ENCODE measurements at places on chromosomes 5 and 9.

GRCh38 chr9:125568621-125569020 lies 138.4 kb downstream of the MAPKAP1 start:
- DNase-seq = no peak

GRCh38 chr9:122031776-122032175 lies 61.3 kb downstream of the TTLL11 start:
- no peak for DNase-seq

DNA sequence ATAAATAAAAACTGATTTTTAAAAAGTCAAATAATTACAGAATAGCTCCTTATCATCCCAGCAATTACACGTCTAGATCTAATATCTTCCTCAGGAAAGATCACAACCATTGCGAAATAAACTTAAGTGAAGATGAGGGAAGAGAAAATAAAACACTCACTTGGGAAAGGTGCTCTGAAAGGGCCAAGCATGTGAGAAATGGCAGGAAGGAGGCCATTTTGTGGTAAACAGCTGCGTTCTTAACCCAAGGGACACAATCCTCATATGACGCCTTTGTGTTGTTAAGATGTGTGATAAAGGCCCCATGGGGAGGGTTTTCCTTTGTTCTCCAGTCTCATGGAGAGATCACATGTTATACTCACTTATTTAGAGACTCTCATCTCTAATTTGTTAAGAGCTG lies 32.5 kb downstream of the JAKMIP2 start:
- DNase-seq = no peak

- DNase-seq = no peak
Measured at GRCh38 chr9:16070455-16071145, 517.8 kb downstream of the CCDC171 start.

- no peak for DNase-seq
Measured at GRCh38 chr9:127828262-127829031, 25.8 kb downstream of the FPGS start.

DNA sequence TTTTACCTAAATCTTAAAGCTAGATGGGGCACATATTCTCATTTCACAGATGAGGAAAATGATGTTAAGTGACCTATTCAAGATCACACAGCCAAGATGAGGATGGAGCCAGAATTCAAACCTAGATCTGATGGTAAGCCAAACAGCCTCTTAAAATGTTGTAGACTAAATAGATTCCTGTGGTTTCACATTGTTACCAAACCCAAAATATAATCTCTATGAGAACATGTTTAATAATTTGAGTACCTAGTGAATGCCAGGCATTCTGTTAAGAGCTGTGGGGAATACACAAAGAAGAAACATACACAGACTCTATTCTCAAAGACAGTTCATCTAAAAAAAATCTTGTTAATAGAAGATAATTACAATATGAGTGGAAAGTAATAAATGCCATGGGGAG lies 25.2 kb downstream of the HOMER1 start:
- no peak for DNase-seq

- DNase-seq = no peak
Measured at GRCh38 chr5:142304013-142304701, 20.7 kb downstream of the SPRY4 start.

DNA sequence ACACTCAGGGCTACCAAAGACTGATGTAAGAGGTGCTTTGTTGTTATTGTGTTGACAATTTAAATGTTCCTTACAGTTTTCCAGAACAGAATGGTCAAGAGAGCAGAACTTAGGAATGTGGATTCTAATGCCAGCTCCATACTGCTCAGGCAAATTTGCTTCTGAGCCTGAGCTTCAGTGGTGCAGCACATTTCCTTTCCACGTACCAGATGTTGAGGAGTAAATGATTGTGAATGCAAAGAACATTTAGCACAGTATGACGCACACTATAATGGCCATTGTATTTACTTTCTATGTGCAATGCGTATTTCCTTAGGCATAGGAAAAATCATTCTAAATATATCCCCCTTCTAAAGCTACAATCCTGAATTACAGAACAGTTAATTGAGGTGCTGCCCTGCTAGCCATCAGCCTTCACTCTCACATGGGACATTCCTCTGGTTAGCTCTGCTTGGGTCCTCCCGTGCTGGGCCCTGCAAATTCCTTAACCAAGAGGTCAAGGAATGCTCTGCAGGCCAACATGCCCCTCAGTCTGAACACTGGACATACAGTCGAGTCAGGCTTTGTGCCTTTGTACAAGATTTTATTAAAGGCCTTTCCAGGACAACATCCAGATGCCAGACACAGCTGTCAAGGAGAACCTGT lies 21.1 kb upstream of the TMEM174 start:
- no peak for DNase-seq

DNA sequence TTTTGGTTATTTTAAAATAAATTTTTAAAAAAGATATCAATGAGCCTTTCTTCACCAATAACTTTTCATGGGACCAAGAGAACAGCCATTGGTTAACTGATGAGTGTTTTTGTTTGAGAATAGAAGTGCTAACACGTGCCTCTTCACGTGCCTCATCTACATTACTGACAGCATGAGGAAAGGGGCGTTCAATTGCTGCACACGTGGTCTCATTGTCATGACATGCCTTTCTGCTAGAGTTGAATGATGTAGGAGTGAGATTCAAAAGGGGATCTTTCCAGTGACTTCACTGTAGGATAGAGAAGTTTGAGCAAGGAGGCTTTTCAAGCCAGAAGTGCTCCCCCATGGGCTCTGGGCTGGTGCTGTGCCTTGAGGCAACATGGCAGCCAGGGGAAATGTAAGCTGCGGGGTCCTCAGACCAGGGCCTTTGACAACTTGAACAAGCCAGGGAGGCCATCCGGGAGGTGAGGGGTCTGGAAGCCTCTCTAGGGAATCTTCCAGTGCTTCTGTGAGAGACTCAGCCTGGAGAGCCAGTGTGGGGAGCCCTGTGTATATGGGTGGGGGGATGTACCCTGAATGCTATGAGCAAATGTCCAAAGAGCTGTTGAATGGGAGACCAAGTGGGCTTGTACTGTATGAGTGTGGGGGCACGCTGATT lies 51.2 kb upstream of the FSTL4 start:
- no peak for DNase-seq
